ENCODE measurements at places on chromosomes 12 and 14. TPM values are rescaled to one million over a fixed set of nuclear protein-coding genes. Genes with fewer than 3 reads are reported as not detected.

DNA sequence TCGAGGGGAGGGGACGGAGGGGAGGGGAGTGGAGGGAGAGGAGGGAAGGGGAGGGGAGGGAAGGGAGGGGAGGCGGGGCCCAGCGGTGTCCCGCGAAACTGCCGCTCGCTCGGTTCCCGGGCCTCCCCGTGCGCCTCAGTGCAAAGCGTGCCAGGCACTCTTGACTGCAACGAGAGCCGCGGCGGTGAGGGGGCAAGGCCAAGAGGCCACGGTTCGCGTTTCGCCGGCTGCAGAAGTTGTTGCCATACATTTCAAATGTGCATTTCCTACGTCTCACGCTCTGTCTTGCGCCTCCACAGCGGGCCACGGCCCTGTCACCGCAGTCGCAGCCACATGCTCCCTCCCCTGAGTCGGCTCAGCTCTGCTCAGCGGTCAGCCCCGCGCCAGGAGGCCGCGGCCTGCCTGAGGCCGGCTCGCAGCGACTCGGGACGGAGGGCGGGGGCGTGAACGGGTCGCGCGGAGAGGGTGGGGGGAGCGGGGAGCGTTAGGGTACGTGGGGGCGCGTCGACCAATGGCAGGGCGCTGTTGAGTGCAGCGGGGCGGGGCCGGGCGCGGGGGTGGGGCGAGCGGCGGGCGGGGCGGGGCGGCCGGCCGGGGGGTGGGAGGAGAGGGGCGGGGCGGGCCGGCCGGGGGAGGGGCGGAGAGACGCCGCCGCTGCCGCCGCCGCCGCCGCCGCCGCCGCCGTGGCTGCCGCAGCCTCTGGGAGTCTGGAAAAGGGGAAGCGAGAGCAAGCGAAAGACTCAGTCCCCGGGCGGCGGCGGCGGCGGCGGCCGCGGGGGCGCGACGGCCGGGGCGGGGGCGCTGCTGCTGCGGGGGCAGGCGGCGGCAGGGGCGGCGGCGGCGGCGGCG, at the start of gene PPP2R5C:
Gene PPP2R5C, plus strand, starts transcription at position 678 of the 849 bp plus-strand sequence. CDS start 185 bp downstream, outside the sequence.
- DNase-seq = peak; percentile 100

DNA sequence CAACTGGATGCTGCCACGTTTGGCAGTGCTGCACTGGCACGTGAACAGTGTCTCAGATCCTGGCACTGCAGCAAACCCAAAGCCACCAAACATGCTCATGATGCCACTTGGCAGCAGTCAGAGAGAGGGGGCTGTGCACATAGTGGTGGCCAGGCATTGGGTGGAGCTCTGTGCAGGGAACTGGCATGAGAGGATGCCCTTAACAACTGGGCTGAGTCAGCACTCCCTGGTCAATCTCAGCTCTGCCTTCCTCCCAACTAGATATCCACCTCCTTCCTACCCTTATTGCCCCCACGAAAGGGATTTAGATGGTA, 37.0 kb downstream of the ZFHX2 start:
- DNase-seq = peak; percentile 58

- no peak for DNase-seq
These were observed 136.5 kb downstream of the SPTSSA start for GRCh38 chr14:34325493-34325892.

The GAPDH gene
- total RNA-seq = 4,846 TPM

DNA sequence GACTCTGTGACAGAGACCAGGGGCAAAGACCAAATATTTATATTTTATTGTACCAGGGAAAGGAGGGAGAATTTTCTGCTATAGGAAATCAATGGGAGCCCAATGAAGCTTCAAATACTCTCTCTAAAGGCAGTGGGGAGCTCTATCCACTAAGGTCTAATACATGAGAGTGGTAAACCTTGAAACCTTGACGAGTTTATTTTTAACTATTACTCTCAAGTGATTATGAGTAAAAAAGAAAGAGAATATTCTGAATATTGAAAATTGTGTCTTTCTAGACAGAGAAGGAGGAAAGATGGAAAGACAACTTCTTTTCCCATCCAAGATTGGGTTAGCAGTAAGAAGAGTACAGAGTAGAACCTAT, 1722.1 kb upstream of the SEL1L start:
- DNase-seq = no peak

The TMEM30B gene
- total RNA-seq = 1.1 TPM

The AICDA gene
- total RNA-seq = not detected

GRCh38 chr12:29662734-29663323, 120.9 kb downstream of the TMTC1 start:
- DNase-seq = peak; percentile 29

GRCh38 chr12:71164568-71165197, 6.9 kb upstream of the TSPAN8 start:
- no peak for DNase-seq

DNA sequence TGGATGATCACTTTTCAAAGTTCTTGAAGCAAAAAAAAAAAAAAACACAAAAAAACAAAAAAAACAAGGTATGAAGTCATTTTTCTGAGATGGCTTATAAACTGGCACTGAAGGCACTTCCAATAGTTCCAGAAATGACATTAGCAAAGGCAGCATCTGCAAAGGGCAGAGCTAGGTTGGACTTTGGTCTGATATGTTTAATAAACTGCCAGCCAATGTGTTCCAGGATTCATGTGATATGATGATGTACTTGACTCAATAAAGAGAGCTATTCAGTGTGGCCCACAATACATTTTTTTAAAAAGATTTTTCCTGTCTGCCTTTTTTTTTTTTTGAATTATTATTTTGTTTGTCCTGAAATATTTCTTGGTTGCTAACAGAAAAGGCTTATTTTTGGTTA, 79.6 kb downstream of the VRK1 start:
- DNase-seq = no peak

DNA sequence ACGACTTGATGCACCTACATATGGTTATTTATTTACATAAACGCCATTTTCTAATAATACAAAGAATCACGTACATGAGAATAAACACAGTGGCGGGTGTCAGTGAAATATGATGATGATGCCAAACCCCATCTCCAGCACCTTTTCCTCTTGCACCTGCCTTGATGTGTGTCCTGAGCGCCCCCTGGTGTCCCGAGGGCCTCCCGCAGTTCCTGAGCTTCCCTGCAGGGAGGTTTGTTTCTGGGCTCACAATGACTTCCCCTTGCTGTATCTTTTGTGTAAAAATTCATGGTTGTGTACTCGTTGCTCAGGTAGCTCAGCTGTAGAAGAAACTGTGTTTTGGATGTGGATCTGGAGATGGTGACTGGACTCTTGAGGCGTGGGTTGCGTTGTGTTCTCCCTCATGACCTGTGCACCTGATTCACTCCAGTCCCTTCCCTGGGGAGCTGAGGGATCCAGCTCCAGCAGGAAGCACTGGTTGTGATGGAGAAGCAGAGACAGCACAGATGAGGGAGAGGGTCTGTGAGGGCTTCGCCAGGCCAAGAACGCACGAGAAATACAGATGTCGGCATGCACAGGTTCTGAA, 1037.8 kb downstream of the TMEM121 start:
- no peak for DNase-seq

DNA sequence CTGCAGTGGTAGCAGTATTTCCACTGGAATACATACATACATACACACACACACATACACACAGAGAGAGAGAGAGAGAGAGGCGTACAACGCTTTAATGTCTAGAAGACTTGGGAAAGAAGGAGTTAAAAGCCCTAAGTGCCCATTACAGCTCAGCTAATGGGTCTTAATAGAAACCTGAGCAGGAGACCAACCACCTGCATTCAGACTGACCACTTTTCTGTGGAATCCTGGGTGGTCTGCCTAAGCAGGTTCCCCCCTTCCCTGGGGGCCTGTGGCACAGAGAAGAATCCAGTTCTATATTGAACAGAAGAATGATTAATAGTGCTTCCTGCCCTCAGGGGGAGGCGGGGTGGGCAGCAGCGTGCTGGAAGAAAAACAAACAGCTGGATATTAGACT, 312.4 kb upstream of the PRKD1 start:
- no peak for DNase-seq

DNA sequence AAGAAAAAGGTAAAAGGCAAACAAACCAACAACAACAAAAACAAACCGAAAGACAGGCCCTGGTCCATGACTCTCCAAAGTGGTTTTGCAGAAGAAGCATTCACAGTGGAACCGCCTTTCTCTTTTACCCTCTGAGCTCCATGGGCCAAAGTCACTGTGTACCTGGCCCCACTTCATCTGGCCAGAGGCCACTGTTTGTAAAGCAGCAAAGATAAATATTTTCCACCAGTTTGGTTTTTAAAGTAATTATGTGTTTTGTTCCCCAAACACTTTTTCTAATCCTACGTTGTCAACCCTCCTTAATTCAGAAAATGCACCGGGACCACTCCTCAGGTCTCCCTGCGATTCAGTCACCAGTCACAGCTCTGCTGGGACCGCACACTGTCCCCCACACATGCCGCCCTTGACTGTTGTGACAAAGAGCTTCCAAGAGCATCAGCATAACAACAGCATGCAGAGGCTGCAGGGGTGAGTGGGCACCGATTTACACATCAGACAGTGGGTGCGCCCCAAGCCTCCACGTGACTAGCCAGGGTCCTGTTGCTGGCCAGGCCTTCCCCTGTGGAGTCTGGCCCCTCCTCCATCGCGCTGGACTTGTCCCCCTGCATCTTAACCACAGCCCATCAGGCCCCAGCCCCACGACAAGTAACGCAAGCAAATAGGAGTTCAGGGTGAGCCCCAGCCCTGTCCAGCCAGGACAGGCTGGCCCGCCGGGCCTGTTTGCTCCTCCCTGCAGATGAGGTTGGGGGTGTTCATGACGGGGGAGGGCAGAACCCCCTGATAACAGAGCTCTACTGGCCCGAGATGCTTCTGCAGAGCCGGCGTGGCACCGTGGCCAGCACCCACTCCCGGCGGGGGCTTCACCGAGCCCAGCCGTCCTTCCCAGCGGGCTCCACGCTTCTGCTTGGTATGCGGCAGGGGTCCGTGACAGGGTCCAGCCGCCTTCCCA, 65.2 kb upstream of the DIO3 start:
- DNase-seq = peak; percentile 74

The ABCD2 gene
- under 0.01 TPM for total RNA-seq

The KLRK1 gene
- total RNA-seq = not detected
